Osteoblast (primary cell): ENCODE measurements at places on chromosomes 1 and 21.
A peak's percentile ranks its signal among the peaks of the same experiment; 100 is the strongest.

DNA sequence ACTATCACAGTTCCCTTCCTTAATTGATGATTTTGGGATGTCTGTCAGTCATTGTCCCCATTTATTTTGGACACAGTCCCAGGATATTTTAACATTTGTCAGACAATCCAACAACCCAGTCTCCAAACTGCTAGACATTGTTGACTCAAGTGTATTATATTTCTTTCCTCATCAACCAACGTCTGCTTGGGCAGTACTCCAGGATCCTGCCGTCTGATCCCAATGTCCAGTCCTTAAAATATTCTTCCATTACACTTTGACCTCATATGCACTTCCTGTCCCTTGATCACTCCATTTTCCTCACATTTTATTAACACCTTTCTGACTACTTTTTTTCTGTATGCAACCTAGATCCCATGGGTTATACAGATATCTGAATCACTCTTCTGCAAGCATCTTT lies 39.8 kb upstream of the KIAA0040 start:
- DNase-seq = no peak

DNA sequence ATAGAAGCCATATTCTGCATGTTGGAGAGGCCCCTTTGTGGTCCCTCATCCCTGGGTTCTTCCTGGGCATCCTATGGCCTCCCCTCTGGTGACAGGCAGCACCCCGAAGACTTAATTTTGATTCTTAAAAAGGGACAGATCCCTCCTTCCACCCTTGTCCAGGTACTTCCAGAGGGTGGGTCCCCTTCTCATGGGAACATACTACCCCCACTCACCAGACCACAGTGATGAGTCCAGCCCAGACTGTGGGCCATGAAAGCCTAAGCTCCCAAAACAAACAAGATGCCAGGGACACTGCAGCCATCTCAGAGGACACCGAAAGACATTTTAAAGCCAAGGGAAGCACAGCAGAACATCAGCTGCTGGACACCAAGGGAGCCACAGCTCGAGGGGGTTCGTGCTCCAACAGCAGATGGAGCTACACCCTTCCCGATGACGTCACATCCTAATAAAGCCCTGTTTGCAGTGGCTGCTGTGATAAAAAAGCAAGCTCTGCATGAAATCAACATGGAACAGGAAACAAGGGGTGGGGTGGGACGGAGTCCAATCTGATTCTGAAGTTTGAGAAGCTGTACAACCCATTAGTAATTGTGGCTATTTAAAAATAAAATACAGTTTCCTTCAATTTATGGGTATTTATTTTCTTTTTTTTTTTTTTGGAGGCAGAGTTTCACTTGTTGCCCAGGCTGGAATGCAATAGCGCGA lies 32.4 kb downstream of the GNB1 start:
- DNase-seq = peak; percentile 96

DNA sequence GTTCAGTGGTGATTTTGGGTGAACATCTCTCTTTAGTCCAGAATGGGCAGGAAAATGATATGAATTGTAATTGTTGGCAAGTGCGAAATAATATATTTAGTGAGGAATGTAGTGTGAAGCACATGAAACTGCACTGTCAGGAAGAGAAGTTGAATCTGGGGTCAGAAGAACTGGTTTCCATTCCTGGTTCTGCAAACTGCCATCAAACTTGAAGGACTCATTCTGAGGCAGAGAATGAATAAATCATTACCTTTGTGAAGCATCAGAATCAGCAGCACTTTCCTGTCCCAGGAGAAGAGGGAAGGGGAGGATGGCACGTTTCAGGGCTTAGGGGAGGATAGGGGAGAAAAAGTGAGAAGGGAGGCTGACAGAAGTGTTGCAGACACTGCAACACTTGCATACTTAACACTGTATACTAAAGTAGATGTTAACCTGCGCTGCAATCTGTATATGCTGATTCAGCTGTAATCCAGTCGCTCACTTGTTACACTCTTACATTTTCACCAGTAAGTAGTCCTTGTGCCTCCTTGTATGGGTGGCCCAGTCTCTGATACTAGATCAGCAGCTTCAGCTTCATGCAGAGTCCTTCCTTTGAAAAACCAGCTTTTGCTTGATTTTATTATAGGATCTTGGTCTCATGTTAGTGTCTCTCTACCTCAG lies 10.5 kb upstream of the RPTN start:
- no peak for DNase-seq

DNA sequence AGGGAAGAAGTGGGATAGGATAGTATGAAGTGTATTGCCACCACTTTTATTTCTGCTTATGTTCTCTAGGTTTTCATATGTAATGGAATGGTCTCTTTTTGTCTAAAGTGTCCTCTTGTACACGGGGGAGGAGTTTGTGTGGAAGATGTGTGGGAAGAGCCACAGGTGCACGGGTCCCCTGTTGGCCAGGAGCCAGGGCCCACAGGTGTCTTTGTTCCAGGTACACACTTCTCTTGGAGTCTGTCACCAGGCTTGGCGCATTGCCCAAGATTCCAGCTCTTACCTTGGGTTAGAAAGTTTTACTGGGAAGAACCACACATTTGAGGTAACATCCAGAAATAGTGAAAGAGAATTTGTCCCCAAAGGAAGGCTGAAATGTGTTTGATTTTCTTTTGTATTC lies 10.5 kb downstream of the TENT5C start:
- DNase-seq = no peak

- peak; percentile 77 for DNase-seq
Measured at GRCh38 chr1:30525971-30526651, 197.3 kb downstream of the MATN1 start.

- no peak for DNase-seq
Measured at GRCh38 chr1:185365951-185366350, 48.9 kb upstream of the IVNS1ABP start.

- DNase-seq = peak; percentile 91
Measured at GRCh38 chr1:224427346-224427745, 7.3 kb downstream of the WDR26 start.

GRCh38 chr1:64685217-64685616 lies 59.7 kb upstream of the RAVER2 start:
- DNase-seq = no peak

- DNase-seq = no peak
Measured at GRCh38 chr21:44844256-44844655, 26.4 kb upstream of the SUMO3 start.

GRCh38 chr1:7493711-7494454 lies 277.2 kb upstream of the VAMP3 start:
- peak; percentile 83 for DNase-seq

GRCh38 chr1:183956559-183957188 lies 80.9 kb downstream of the COLGALT2 start:
- peak; percentile 73 for DNase-seq

- no peak for DNase-seq
Measured at GRCh38 chr1:107843989-107844388, 121.0 kb downstream of the VAV3 start.

GRCh38 chr1:86823821-86824500 lies 90.0 kb downstream of the SELENOF start:
- DNase-seq = no peak

DNA sequence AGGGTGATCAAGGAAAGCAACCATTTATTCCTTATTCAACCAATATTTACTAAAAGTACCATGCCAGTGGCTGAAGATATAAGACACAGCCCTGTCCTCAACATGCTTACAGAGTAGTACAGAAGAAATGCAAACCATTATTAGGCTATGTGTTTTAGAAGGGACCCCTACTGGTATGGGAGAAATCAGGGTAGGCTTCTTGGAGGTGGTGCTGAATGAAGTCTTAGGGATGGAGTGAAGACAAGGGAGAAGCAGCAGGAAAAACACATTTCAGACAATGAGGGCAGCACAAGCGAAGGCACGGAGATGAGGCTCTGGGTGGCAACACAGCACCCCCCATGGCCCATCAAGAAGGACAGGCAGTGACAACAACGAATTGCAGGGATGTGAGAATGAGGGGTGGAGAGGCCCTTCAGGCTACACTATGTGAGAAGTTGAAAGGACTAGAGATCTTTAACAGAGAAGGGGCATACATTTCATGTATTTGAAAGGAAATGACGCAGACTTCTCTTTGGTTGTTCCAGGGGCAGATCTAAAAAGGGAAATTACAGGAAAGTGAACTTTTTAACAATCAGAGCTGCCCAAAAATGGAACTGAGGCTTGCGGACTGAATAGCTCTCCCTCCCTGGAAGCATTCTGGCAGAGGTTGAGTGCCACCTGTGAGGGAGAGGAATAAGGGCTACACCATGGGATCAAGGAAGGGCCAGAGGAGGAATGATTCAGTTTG lies 16.8 kb upstream of the CD58 start:
- DNase-seq = peak; percentile 30

DNA sequence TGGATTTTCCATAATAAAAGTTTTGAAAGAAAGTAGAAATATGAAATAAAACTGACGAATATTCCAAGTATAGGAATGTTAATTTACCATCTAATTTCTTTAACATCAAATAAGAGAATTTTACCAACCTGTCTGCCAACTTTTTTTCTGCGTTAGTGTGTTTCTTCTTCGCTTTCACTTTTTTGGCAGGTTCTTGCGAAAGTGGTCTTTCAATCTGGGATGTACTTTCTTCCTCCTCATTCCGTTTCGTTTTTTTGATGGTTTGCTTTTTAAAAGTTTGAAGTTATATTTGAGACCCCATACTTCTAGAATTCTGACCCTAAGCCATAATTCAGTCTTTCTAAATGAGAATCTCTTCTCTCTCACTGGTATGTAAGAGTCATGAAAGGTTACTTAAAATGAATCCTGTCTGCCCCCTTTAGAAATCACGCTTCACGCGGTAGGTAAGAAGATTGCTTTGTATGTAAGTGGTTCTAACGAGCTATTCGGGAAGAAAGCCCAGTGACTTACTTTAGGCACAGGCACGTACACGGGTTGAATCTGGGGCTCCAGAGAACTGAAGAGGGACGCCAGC lies 580 bp downstream of the RBM34 start:
- DNase-seq = peak; percentile 92

DNA sequence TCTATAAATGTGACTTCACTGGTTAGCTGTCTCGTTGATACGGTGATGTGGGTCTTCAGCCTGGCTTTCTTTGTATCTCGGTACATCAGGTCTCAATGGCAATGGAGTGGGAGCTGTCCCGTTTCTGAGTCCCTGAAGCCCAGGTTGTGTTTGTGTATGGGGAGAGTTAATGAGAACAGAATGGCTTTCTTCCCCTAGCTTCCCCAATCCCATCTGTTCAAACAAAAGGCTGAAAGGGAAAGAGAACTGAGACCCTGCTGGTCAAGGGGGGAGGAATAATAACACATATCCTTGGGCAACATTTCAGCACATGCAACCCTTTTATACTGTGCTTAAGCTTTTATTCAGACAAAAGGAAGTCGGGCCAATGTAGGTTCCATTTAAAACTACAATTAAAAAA lies 28.4 kb upstream of the CASQ2 start:
- DNase-seq = no peak

DNA sequence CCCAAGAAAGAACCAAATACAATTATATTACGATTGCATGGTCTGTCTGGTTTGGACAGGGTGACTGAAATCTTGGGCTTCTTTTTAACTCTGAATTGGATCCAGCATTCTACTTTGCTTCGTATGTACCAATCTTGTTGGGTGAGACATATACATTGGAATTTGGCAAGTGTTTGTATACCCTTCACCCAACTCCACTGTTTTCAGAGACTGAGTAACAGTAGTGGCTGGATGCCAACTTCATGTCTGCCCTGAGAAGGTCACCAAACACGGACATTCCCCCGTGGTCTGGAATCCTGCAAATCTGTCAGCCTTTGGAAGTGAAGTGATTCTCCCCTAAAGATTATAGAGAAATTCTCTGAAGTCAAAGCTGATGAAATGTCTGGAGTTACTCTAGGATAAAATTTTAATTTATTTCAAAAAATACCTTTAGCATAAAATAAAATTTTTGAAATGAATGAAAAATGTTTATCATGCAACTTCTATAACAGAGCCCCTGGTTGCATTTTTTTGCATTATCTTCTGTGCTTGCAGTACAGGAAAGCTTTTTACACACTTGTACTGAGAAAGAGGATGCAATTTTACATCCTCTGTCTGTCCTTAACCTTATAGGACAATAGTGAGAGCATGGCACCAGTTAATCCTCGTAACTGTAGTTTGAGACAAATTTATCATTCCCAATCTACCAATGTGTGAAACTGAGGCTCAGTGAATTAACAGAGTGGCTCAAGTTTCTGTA lies 201.8 kb downstream of the DISC1 start:
- peak; percentile 58 for DNase-seq

DNA sequence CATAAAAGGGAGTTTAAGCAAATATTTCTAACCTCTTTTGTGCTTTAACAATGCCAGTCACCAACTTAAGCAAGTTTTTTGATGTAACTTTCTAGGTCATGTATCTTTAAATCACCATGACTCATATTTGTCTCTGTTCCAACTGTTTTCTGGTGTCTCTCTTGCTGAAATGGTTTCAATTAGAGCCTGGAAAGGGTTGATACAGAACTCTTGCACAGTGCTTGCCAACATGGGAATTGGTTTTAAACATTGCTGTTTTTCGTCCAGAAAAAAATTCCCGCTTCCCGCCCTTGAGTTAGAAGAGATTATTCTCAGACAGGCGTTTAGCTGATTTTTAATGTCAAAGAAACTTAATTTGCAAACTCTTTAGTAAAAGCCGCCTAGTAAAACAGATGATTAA lies 46.4 kb upstream of the SLC22A15 start:
- DNase-seq = no peak

GRCh38 chr1:188427642-188428041 lies 1598.9 kb downstream of the PLA2G4A start:
- DNase-seq = no peak

- DNase-seq = peak; percentile 19
Measured at GRCh38 chr1:81543764-81544163, 257.0 kb upstream of the ADGRL2 start.

- DNase-seq = peak; percentile 60
Measured at GRCh38 chr1:15935056-15935950, 40.6 kb downstream of the ZBTB17 start.

DNA sequence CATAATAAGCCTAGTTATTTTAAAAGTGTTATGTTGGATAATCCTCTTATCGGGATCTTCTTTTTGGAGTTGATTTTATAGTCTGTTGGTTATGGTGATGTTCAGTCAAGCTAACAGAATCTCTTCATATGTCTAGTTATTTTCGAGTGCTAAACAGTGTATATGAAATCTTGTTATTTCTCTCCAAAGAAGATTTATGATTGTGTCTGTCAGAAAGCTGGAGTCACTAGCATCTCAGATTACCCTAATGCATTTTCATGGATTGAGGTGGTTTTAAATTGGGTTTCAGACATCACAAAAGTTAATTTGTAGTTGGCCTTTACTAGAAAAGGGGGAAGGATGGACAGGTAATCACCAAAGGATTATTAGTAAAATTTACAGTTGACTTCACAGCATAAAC lies 13.3 kb downstream of the MAEL start:
- no peak for DNase-seq

DNA sequence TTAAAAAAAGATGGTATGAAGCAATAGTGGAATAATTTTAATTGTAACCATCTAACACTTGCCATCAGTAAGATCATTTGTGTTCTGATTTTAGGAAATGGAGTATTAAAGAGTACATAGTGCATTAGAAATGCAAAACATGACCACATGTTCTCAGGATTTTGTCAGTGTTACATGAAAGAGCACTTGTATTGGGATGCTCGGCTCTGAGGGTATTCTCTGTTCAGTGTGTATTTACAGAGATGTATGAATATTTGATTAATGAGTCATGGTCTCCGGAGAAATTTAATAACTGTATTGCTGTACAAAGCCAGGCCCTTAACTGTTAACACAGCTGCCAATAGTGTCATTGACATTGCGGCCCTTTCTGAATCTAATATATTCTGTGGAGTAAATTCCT lies 91.7 kb downstream of the ATG4C start:
- peak; percentile 29 for DNase-seq
